ENCODE measurements at places on chromosomes 2 and 18.

DNA sequence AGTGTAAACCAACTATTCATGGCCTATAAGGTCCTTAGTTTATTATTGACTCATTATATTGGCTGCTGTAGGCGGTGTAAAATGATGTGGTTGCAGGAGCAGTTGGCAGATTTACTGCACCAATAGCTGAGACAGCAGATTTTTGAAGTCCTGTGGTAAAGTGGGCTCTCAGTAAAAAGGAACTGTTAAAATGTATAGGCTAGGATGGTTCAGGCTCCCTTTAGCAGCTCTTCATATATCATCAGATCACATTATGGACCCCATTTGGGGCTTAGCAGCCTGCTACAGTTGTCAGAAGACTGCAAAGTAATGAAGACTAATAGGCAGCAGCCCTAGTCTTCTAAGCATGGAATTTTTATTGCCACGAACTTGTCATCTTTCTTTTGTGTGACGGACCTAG lies 27.8 kb downstream of the MTX2 start:
- no peak for DNase-seq

DNA sequence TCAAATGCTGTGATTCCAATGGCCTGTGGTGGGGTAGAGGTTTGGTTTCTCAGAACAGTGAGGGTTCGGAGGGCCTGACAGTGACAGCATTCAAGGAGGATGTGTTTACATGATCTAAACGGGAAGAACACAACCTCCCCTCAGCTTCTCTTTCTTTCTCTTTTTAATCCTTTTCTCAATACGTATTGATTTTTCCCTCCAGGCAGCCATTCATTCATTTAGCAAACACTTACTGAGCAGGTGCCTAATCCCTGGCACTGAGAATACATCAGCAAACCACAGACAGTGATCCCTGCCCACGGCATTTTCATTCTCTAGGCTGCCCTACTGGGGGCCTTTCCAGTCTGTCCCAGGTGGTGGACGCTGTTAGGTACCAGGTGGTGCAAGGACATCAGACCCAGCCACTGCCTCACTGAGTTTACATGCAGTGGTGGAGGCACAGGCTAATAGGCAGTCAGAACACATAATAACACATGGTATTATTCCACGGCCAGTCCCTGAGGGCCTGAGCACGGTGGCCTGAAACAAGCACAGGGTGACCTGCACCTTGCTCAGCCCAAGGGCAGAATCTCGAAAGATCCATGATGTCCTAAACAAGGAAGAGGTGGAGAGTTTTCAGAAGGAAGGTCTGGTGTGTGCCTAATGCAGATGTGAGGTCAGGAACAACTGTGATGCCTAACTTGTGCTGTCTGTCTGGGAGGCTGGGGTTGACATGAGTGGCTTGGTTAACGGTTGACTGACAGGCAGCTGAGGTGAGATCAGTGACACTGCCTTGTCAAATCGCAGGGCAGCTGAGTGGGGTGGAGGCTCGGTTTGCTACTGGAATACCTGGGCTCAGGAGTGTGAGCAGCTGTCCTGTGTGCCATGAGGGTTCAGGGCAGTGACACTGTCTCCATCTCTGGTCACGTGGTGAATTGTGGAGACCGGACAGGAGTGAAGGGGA lies 785.5 kb upstream of the HS6ST1 start:
- no peak for DNase-seq

GRCh38 chr2:217903859-217904613 lies 98.8 kb downstream of the TNS1 start:
- DNase-seq = no peak

DNA sequence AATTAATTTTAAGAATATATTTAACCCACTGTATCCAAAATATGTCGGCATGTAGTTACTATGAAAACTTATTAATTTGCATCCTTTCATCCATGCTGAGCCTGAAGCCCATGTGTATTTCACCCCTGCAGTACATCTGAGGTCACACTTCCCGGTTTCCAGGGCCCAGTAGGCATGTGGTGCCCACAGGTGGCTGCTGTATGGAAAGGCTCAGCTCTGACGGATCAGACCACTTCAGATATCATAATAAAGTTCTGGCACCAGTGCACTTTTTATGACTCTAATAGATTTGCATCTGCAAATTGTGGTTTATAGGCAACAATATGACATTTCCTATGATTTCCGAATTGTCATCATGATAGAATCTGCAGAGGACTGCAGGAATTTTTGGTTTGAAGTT lies 22.5 kb downstream of the SH3RF3 start:
- no peak for DNase-seq

GRCh38 chr2:143205106-143205764 lies 76.0 kb downstream of the ARHGAP15 start:
- no peak for DNase-seq
